EL (cell line): ENCODE measurements at places on chromosomes 11 and 22.

GRCh38 chr11:35622070-35622469 is 3.8 kb downstream of the FJX1 start:
- DNase-seq: peak; percentile 90

DNA sequence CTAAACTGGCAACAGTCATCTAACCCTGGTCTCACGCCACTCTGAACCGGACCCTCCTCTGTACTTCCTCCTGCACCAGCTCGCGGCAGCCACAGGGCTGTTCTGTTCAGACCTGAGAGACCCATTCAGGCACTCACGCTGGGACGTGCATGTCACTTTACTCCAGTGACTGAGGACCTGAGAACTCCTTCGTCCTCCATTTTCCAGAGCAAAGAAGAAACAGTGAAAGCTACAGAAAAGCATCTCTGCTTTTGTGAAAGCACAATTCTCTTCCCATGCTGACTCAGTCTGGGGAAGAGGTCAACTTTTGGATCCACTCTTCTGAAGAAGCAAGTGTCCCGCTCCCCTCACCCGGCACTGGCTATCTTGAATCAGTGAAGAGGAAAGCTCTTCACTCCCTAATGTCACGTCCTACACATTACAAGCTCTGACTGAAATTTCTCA is 24.5 kb downstream of the PISD start:
- DNase-seq: no peak

DNA sequence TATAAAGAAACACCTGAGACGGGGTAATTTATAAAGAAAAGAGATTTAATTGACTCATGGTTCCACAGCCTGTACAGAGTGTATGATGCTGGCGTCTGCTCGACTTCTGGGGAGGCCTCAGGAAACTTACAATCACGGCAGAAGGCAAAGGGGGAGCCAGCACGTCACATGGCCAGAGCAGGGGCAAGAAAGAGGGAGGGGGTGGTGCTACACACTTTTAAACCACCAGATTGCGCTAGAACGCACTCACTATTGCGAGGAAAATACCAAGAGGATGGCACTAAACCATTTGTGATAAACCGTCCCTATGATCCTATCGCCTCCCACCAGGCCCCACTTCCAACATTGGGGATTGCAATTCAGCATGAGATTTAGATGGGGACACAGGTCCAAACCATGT is 79.7 kb upstream of the CARD18 start:
- DNase-seq: no peak

DNA sequence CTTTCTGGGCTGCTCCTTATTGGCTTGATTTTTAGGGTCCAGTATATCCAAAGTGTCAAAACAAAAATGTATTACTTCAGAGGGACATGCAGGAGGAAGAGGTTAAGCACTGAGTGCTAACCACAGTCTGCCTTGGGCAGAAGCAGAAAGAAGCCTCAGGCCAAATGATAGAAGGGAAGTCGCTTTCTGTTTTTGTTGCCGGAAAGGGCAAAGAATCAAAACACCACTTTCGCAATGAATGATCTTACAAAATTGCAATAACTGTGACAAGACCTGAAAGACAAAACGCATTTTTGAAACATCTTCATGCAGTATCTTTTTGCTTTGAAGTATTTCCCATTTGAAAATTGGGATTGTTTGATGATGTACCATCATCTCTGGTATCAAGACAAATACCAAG is 70.1 kb upstream of the PICALM start:
- peak; percentile 66 for DNase-seq

GRCh38 chr11:117834068-117834810 is 9.7 kb upstream of the FXYD2 start:
- no peak for DNase-seq

- no peak for DNase-seq
These were observed 2.6 kb upstream of the RAB3IL1 start for GRCh38 chr11:61919705-61920631.

DNA sequence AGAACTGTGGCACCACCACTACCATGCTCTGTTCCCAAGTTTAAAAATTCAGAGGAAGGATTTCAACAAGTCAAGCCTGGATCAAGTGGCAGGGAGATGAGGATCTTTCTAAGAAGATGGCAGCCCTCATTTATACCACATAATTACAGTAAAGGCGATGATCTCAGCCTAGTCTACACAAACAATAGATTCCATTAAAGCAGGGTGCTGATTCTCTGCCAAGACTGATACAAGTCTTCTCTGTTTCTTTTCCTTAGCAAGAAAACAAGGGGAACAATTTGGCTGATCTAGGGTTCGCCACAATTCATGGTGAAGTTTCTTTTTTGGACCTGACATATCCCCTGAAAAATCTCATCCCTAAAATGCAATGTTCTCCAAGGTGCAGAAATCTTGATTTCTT is 73.9 kb downstream of the PPFIBP2 start:
- DNase-seq: no peak

GRCh38 chr22:43889860-43890253 is 2.0 kb downstream of the PNPLA5 start:
- peak; percentile 36 for DNase-seq

GRCh38 chr22:23291806-23292452 is 111.6 kb downstream of the BCR start:
- no peak for DNase-seq

DNA sequence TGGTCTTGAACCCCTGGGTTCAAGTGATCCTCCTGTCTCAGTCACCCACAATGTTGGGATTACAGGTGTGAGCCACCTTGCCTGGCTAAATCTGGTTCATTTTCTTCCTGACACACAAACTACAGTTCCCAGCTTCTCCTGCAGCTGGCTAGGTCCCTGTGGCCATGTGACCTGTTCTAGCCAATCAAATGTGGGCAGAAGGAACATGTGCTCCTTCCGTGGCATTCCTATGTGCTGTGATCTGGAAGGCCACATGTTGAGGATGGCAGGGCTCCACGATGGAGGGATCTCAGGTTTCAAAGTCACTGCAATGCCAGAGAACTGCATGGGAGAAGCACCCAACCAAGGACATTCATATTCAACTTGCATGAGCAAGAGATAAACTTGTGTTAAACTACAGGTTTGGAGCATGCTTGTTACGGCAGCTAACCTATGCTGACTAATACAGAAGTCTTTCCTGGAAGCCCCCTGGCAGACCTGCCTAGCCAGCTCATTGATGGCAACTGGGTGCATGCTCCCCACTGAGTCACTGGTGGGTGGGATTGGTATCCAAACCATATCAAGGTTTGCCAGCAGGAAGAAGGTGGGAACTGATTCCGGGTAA is 86.0 kb downstream of the RPS6KA4 start:
- peak; percentile 28 for DNase-seq

DNA sequence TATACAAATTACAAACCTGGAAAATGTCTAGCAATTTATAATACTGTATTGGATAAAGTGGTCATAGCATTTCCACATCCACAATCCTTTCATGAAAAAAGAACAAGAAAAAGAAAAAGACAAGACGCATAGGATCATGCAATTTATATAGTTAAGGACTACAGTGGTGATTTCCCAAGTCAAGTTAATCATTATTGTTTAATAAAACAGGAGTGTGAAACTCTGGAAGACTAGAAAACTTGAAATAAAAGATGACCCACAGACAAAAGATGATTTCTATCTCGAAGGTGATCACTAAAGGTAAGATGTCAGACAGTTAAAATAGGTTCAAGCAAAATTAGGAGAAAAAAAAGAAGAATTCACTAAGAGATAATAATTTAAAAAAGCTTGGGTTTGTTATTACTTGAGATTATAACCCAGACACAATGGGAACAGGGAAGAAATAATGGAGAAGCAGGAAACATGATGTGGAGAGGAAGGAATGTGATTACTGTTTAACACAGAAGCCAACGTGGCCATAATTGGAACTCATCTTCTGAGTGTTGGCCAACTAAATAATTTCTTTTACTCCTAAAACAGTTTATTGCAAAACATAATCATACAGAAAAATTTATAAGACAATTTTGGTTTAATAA is 441.2 kb upstream of the ANO3 start:
- no peak for DNase-seq

DNA sequence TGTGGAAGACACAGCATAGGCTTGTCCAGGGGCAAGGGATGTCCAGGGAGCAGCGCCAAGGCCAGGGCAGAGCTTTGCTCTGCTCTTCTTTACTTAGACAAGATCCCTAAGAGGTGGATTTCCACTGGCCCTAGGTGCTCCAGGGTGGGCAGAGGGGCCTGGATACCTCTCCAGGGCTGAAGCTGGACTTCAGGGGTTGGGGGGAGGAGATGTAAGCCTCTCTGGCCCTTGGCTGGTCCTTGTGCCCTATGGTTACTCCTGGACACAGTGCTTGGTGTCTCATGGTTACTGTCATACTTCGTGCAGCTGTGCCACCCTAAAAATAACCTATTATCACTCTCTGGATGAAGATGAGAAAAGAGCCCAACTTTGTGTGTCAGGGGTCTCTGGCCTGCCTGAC is 12.9 kb upstream of the KCNJ11 start:
- DNase-seq: no peak

DNA sequence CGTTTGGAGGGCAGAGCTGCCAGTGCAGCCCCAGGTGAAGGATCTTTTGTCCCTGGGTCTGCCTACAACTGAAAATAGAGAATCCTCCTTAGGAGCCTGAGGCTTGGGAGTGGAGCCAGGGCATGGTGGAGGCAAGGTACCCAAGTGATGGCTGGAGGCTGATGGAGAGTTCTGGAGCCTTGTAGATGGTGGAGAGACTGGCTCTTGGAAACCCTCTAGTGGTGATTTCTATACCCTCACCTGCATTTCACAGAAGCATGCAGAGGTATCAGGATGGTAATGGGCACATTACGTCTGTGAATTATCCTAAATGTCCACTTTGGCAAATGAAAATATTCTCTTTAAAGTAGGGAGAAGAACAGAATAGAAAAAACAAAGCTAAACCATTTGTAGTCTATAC is 44.4 kb downstream of the INSC start:
- peak; percentile 55 for DNase-seq

DNA sequence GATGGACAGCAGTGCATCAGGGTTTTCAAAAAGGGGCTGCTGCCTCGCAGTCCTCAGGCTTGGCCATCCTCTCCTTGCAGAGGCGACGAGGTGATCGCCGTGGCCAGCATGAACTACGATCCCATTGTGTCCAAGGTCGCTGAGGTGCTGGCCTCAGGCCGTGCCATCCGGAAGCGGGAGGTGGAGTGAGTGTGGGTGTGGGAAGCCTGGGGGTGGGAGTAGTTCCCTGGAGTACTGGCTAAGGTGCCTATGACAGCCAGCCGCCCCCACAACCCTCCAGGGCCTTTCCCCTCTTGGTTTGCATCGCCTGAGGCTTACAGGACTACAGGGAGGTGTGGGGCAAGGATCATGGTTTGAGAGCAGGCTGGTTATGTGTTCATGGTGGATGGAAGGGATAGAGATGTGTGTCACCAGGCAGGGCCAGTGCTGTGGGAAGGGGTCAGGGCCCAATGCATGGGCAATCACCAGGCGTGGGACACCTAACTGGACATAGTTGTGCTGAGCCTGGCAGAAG is 2.1 kb upstream of the LZTR1 start:
- DNase-seq: no peak

- DNase-seq: no peak
These were observed 144.9 kb downstream of the MAML2 start for GRCh38 chr11:96197801-96198701.

DNA sequence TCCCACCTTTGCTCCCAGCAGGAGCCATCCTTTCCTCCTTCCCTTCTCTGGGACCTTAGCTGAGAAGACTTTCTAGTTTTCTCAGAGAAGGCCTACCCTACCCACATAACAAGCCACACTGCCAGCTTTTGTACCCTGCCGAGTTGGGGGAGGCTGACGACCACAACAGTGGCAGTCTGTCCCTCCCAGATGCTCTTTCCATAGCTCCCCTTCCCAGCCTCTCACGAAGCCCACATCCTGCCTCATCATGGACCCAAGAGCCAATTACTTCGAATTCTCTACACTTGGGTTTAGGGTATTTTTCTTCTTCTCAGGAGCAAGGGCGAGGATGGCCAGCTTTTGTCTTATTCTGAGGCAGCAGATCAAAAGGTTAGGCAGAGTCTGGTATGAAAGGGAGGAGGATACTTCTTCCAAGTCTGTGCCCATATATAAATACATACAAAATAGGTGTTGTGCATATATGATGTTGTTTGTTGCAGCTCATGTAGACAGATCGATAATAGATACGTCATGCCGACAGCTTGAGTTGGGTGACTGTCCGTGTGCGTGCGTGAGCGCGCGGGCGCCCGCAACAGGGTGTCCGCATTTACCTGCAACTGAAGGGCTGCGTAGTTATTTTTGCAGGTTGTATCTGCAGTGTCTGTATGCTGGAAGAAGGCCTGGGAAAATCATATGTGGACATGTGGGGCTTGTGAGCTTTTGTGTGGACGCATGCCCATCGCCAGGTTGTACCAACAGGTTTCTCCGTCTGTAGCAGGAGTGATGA is 846 bp upstream of the NRGN start:
- no peak for DNase-seq

DNA sequence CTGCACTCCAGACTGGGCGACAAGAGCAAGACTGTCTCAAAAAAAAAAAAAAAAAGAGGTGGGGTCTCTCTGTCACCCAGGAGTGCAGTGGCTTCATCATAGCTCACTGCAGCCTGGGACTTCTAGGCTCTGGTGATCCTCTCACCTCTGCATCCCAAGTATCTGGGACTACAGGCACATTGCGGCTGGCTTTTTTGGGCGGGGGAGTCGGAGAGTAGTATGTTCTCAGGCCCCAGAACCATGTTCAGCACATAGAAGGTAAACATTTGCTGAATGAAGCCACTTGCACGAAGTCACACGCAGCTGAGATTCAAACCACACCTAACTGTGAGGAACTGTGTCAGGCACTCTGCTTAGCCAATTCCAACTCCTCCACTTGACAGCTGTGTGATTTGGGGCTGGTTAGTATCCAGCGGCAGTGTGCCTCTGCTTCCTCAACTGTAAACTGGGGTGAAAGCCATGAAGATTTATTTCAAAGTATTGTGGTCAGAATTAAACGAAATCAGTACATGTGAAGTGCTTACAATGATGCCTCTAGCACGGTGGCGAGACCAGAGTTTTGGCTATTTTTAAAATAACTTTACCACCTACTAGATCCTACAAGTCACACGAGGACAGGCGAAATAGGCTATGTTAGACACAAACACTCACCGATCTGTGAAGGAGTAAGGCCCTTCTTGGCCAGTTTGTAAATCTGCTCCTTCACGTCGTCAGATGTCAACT is 789 bp downstream of the RPS13 start:
- no peak for DNase-seq

DNA sequence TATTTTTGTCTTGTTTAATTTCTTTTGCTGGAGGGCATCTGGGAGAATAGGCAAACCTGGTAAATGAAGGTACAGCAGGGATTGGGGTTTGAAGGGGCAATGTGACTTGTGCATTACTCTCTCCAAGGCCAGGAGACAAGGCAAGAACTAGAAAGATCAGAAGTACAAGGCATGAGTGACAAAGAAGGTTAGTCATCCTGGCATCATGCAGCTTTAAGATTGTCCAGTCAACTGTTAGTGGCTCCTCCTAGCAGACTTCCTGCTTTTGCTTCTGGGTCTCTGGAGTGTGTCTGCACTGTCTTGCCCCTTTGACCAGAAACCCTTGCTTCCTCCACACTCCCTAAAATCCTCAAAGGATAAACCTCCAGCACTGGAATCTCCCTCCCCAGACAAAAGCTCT is 27.2 kb upstream of the GLYATL1 start:
- peak; percentile 57 for DNase-seq

- peak; percentile 20 for DNase-seq
These were observed 866 bp downstream of the MED17 start for GRCh38 chr11:93784935-93785360.
